ENCODE measurements at places on chromosomes 13 and 19.

- DNase-seq, result no peak
Observed at GRCh38 chr19:40762754-40763470, 11.9 kb downstream of the SNRPA start.

GRCh38 chr13:110340812-110341444 lies 33.8 kb downstream of the COL4A2 start:
- no peak for DNase-seq

DNA sequence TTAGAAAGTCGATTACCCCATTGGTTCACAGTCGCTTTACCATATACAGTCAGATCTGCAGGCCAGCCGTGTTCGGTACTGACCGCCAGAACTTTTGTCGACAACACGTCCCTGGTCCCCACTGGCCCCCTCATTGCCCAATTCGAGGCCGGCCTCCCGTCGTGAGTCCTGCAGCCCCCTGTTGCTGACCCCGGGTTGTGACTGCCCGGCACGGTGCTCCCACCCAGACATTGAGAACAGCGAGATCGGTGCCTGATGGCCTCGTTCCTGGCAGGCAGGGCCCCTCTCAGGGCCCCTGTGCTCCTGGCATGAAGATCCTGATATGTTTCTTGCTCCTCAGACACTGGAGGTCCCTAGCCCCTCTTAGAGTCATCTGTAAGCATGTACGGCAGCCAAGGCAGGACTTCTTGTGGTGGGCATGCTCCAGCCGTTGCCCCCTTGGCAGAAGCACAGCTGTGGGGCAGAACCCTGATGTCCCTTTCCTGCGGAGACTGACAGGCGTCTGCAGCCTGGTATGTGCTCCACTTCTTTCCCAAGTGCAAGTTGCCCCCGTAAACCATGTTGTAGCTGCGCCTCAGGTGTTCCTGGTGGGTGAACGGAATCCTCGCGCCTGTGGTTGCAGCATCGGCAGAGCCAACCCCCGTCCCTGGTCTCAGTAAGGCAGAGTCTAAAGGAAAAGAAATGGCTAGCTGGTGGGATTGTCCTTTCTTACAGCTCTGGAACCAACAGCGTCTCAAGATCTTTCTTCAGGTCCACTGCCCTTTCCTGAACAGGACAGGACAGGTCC lies 123.2 kb upstream of the SPACA7 start:
- no peak for DNase-seq

DNA sequence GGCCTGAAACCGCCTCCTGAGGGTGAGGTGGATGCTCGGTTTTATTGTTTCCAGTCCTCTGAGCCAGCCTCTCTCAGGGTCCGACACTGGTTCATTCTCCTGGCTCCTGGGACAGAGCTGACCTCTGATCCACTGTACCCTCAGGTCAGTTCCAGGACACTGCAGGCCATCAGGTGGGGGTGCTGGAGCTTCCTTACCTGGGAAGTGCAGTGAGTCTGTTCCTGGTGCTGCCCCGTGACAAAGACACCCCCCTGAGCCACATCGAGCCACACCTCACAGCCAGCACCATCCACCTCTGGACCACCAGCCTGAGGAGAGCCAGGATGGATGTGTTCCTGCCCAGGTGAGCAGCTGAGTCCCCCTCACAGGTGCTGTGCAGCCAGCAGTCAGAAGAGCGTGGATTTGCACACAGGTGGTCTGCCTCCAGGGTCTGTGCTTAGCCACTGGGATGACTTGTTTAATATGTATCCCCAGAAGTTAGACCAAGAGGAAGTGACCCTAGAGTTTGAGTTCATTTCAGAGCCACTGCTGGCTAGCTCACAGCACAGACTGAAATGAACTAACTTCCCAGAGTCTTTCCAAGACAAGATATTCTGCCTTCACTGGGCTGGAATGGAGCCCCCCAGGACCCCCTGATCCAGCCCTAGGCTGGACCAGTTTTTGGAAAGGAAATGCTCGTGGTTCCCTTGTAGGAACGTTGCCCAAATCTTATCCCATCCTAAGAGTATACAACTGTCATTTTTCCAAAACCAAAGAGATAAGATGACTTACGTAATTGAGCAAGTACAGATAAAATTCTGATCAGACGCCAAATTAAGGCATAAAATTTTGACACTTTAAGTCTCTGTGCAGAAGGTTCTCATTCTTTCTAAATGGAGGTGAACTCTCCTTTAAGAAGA lies 8.8 kb downstream of the SERPINE3 start:
- no peak for DNase-seq

DNA sequence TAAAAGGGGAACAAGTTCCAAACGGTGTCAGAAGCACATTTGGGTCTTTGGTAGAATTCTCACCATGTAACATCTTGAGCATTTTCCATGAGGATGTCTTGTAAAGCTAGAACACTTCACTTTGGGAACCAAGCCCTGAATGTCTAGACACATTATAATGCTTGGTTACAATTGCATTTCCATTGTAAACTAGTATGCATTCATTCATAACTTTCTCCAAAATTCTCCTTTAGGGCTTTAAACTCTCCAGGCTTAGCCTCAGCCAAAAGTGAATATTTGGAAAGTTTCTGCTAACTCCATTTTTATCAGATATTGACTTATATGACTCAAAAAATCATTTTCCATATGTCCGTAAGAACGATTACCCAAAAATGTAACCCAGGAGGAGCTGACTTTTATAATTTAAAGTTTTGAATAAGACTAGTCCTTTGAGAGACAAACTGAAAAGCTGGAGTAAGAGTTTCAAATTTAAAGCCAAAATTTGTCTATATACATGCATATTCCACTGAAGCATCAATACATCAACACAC lies 1170.4 kb downstream of the EFNB2 start:
- DNase-seq, result no peak

DNA sequence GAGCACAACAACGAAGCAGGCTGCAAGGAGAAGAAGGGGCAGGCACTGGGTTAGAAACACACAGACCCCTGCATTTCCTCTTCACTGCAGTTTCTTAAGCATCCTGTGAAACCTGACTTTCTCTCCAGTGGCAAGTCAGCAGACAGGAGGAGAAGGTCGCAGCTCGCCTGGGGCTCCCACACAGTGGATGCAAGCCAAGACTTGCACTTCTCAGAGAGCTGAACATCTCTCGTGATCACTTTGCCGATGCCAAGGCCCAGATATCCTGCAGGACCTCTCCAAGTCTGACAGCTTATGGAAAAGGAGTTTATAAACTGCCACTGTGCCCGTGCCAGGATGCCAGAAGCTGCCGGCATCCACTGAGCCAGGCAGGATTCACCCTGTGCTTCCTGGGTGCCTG lies 18.4 kb downstream of the TMEM272 start:
- no peak for DNase-seq

GRCh38 chr13:46553521-46553885 lies 533 bp downstream of the LRCH1 start:
- DNase-seq, result peak; percentile 8

GRCh38 chr13:108268466-108269112 lies 929 bp upstream of the TNFSF13B start:
- no peak for DNase-seq

DNA sequence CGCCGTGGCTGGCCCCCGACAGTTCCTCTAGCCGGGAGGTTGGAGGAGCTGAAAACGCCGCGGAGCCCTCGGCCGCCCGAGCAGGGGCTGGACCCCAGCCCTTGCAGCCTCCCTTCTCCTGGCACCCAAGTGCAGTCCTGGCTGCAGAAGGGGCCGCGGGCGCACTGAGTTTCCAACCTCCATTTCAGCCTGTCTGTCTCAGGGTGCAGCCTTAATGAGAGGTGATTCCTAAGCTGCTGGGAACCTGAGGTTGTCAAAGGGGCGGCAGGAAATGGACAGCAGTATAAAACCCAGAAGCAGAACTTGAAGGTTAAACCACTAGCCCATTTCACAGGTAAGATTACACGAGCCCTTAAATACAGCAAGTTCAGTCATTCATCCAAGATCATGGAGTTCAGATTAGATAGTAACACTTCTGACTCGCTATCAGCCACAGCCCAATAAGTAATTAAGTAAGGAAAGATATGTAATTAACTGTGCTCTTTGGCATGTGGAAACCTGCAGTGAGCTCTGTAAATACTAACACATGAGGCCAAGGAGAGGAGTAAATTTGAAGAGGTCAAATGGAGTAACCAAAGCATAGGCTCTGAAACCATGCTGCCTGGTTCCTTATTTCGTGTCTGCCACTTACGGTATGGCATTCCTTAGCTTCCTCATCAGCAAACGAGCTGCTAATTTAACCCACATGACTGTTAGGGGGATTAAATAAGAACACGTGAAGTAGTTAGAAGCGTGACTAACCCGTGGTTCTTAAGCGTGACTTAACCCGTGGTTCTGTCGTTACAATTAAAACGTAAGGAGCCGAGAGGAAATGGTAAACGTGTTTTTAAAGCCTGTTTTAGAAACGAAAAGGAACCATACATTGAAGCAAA lies 686 bp downstream of the SETDB2 start:
- DNase-seq, result no peak

- DNase-seq, result no peak
Observed at GRCh38 chr13:56314765-56315164, 826.0 kb upstream of the PRR20A start.

- DNase-seq, result no peak
Observed at GRCh38 chr13:86572115-86572514, 772.9 kb upstream of the SLITRK6 start.

DNA sequence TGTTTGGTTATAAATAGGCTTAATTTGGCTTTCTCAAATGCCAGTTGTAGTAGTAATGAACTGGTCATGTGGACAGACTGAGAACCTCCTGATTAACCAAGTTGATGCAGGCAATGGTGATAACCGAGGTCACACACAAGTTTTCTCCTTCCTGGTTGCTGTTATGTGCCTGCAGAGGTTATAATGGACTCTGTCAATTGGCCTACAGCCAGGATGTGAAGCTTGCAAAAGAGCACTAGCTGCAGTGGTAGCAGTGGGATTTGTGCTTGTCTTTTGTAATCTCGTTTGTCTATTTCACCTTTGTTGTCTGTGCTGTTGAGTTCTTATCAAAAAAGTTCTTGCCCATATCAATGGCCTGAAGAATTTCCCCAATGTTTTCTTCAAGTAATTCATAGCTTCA lies 20.6 kb downstream of the OR10H3 start:
- DNase-seq, result no peak

DNA sequence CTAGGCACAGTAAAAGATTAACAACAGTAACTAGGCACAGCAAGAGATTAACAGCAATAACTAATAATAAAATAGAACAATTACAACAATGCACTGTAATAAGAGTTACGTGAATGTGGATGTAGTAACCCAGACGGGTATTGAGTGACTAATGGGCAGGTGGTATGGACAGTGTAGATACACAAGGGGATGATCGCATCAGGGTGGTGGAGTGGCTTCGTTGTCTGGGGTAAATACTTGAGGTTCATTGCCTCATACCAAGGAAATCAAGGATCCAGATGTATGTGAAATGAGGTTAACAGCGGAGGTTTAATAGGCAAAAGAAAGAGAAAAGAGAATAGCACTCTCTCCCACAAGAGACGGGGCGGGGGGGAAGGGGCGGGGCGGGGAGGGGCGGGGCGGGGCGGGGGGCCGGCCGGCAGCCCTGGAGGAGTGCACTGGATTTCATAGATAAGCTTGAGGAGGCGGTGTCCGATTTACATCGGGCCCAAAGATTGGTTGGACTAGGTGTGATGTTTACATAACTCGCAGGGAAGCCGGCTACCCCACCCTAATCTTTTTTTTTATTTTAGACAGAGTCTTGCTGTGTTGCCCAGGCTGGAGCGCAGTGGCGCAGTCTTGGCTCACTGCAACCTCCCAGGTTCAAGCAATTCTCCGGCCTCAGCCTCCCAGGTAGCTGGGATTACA lies 106.3 kb downstream of the KCTD15 start:
- DNase-seq, result no peak

GRCh38 chr13:26707122-26708006 lies 53.2 kb downstream of the GPR12 start:
- no peak for DNase-seq

DNA sequence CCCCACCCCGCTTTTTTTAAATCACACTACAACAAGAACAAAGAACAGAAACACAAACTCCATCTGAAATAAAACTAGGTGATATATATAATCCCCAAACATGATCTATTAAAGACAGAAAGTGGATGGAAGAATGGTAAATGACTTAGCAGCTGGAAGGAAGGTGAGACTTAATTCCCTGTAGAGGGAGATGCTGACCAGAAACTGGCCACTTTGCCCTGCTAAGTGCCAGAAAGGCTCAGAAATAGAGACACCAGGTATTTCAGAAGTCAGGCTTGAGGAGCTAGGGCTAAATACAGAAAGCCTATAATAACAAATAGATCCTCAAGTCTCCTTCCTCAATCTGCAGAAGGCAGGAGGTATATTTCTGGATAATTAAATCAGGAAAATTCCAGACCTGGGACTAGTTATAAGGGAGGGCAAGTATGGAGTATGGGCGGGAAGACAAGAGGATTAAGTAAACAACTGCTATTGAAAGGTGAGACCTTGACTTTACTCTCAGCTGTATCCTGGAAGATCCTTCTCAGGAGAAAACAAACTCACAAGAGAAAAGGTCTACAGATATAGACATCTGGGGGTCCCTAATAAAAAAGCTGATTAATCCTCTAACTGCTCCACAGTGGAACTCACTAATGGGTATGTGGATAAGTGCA lies 32.2 kb downstream of the MTRF1 start:
- DNase-seq, result no peak

DNA sequence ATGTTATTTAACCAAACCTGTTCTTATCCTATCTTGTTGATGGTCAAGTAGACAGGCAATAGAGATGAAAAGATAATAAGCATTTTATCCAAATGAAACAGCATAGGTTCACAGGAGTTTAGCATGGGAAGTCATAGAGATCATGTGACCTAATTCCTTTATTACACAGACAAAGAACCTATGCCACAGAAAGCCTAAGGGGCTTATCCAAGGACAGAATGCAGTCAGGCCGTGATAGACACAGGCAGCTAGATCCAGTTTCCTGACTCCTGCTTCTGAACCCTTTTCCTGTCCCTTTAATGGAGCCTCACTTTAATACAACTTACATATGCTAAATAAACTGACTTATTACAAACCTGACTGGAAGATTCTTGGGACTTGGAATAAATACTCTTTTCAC lies 532.1 kb downstream of the IRS2 start:
- DNase-seq, result no peak

- no peak for DNase-seq
Observed at GRCh38 chr19:35913589-35913988, 5.5 kb upstream of the TYROBP start.

DNA sequence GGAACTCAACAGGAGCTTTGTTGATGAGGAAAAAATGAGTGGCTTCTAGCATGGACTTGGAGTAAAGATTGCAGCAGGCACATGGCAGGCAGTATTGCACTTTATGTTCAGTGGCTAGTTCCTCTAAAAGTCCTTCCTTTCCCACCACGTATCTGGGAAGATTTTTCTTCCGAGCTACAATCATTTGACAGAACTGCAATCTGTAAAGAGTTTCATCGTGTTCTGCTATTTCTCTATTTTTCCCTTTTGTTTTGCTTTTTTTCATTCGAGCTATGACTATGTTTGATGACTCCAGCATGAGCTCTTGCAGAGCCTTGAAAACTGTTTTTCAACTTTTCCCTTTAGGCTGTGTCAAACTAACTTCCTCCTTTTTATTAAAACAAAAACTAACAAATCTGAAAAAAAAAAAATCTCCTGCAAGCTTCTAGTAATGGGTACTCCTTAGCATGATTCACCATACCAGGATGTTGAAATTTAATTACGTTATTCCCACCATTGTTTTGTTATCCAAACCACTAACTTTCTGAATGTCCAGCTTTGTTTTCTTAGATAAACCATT lies 12.3 kb downstream of the CLDN10 start:
- no peak for DNase-seq

- no peak for DNase-seq
Observed at GRCh38 chr19:40523322-40524047, 53.2 kb upstream of the SHKBP1 start.

- DNase-seq, result no peak
Observed at GRCh38 chr19:53947624-53948023, 15.1 kb upstream of the CACNG8 start.

Measured in stimulated activated CD4-positive, alpha-beta T cell treated with anti-CD3 and anti-CD28 coated beads, Interleukin-1b, Interleukin-23, amount 100 ng/mL, for 1 hour (primary cell).